NCI-H1092 (cell line): ENCODE measurements at places on chromosomes 3 and 15.

GRCh38 chr15:88509321-88509720, 37.2 kb downstream of the DET1 start:
- DNase-seq, result no peak

GRCh38 chr3:178680489-178680888, 144.3 kb downstream of the KCNMB2 start:
- DNase-seq, result no peak

- DNase-seq, result no peak
Observed at GRCh38 chr3:140724856-140725812, 47.3 kb downstream of the TRIM42 start.

- DNase-seq, result no peak
Observed at GRCh38 chr3:101963902-101964362, 114.6 kb downstream of the NFKBIZ start.

- no peak for DNase-seq
Observed at GRCh38 chr3:180911876-180912303, 580 bp upstream of the FXR1 start.

DNA sequence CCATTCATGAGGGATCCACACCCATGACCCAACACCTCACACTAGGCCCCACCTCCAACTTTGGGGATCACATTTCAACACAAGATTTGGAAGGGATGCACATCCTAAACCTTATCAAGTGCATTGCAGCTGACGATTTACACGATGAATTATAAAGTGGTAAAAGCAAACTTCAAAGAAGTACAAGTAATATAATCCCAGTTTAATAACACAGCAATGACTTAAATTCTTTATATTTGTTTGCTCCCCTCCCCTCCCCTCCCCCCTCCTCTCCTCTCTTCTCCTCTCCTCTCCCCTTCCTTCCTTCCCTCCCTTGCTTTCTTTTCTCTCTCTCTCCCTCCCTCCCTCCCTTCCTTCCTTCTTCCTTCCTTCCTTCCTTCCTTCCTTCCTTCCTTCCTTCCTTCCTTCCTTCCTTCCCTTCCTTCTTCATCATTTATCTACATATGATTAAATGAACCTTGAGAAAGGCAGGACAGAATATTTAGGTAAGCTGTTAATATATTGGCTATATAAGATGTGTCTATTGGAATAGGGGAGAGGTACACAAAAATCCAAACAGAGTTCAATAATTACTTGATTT, 46.3 kb upstream of the CLSTN2 start:
- DNase-seq, result no peak

- peak; percentile 45 for DNase-seq
Observed at GRCh38 chr3:66822186-66823008, 175.7 kb upstream of the KBTBD8 start.

DNA sequence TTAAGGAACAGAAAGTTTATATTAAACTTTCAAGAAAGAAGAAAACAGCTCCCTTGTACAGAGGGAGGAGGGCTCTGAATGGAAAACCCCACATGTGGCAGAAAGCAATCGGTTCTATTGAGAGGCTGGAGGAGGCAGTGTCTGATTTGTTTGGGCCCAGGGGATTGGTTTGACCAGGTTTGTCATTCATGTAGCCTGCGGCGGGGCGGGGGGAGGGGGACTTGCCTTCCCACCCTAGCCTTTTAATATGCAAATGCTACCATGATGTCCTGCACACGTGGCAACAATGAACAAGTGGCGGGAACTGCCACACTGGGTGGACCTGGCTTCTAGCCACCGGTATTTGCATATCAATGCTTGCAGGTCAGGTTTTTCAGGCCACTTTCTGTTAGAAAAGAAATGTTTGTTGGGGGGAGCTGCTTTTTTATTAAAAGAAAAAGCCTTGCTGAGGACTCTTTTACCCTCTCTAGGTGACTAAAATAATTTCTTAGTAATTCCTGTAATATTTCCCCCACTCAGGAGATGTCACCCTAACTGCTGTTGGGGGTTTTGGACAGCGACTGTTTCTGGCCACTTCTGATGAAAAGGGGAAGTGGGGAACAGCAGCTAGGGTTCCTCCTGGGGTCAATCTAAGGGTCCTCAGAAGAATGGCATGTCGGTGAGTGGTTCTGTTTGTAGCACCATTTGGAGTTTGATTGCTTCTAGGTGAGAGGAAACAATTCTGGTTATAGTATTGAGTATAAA, 691.2 kb downstream of the TBL1XR1 start:
- DNase-seq, result no peak

- DNase-seq, result no peak
Observed at GRCh38 chr15:48058371-48058770, 62.4 kb upstream of the SLC24A5 start.
